ENCODE measurements at places on chromosomes 2 and 18.

DNA sequence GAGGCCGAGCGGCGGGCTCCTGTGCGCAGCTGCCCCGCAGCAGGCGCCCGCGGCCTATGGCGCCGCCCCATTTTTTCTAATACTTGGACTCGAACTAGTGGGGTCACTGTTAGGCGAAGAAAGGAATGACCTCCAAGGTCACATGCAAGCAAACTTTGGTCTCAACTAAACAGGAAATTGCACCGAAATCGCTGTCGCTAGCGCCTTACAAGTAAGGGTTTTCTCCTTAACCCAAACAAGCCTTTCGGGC lies 339 bp downstream of the ACAA2 start:
- H3K27me3 ChIP-seq: no peaks in the 10 kb centered on the region
- peak overlapping the region; percentile 75 for H3K27ac ChIP-seq
- H3K4me1 ChIP-seq: 0 out of 2 replicates have a peak, but pooled peaks cover 3% of the 10 kb centered on the region
- no peak for DNase-seq
- peaks cover 34% of the 10 kb centered on the region for H3K36me3 ChIP-seq
- H3K4me3 ChIP-seq: peak overlapping the region; percentile 92

GRCh38 chr18:34624551-34624950 lies 85.5 kb upstream of the DTNA start:
- H3K4me1 ChIP-seq: no peaks in the 10 kb centered on the region
- H3K36me3 ChIP-seq: peaks cover 5% of the 10 kb centered on the region
- no peak overlapping the region for H3K27ac ChIP-seq
- no peaks in the 10 kb centered on the region for H3K27me3 ChIP-seq

GRCh38 chr2:96959406-96960110 lies 26.8 kb downstream of the FAM178B start:
- no peaks in the 10 kb centered on the region for H3K4me1 ChIP-seq
- no peak for DNase-seq
- no peak overlapping the region for H3K4me3 ChIP-seq

DNA sequence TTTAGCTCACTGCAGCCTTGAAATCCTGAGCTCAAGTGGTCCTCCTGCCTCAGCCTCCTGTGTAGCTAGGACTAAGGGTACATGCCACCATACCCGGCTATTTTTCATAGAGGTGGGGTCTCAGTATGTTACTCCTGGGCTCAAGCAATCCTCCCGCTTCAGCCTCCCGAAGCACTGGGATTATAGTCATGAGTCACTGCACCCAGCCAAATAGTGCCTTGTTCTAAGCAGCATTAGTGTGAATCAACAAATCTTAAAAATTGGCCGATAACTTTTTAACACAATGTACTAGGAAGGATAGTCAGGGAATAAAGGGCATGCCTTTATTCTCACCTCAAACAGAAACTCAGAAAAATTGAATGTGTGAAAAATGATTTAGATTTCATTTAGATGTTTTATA lies 51.6 kb downstream of the XRCC5 start:
- no peaks in the 10 kb centered on the region for H3K4me1 ChIP-seq
- peaks cover 95% of the 10 kb centered on the region for H3K36me3 ChIP-seq
- H3K27ac ChIP-seq: no peak overlapping the region

GRCh38 chr2:172997031-172997430 lies 78.6 kb upstream of the MAP3K20 start:
- no peaks in the 10 kb centered on the region for H3K36me3 ChIP-seq
- no peak for DNase-seq
- H3K27me3 ChIP-seq: no peaks in the 10 kb centered on the region
- no peak overlapping the region for H3K4me3 ChIP-seq
- H3K4me1 ChIP-seq: no peaks in the 10 kb centered on the region

DNA sequence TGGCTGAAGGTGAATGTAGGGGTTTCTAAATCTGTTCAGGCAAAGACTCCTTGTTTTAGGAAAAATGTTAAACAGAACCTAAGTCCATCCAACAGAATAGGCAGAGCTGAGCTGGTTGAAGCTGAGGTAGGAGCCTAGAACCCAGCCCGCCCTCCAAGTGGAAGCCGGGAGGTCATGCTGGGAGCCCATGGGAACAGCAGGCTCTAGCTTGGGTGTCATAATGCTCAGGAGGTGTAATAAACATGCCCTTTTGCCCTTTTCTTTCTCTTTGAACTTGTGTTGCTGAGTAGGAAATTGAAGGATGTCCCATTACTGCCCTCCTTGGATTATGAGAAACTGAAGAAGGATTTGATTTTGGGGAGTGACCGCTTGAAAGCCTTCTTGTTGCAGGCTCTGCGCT lies 60.3 kb downstream of the ARMC9 start:
- H3K4me3 ChIP-seq: no peak overlapping the region
- no peak for DNase-seq
- no peaks in the 10 kb centered on the region for H3K27me3 ChIP-seq
- peaks cover 4% of the 10 kb centered on the region for H3K36me3 ChIP-seq

GRCh38 chr18:6561016-6561415 lies 146.3 kb upstream of the L3MBTL4 start:
- H3K4me1 ChIP-seq: peaks cover 12% of the 10 kb centered on the region
- no peaks in the 10 kb centered on the region for H3K27me3 ChIP-seq
- no peak for DNase-seq
- no peak overlapping the region for H3K4me3 ChIP-seq

DNA sequence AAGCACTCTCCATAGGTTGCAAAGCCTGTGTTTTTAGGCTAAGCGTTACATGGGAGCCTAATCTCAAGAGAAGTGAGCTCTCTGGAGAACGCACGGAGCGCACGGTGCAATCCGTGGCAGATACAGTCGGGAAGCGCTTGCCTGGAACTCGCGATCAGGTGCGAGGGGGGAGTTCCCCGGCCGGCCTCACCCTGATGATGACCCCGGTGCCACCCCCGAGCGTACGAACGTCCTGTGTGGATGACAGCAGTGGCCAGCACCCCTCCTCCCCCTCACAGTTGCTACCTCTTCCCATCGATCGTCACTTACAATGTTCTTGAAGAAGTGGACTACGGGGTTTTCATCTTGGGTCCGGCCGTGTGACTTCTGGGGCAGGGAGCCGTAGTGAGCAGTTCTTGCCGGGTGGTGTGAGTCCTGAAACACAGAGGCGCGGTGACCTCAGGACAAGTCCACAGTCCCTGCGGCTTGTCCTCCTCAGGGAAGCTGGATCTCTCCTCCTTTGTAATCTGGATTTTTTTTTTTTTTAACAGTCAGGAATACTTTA lies 142.9 kb downstream of the MBP start:
- no peak overlapping the region for H3K4me3 ChIP-seq
- no peaks in the 10 kb centered on the region for H3K27me3 ChIP-seq
- no peaks in the 10 kb centered on the region for H3K4me1 ChIP-seq
- no peak overlapping the region for H3K27ac ChIP-seq

GRCh38 chr2:127415593-127416505 lies 2.4 kb upstream of the PROC start:
- DNase-seq: peak; percentile 94
- no peaks in the 10 kb centered on the region for H3K4me1 ChIP-seq
- H3K4me3 ChIP-seq: peak overlapping the region; percentile 68

- H3K27me3 ChIP-seq: no peaks in the 10 kb centered on the region
- no peaks in the 10 kb centered on the region for H3K36me3 ChIP-seq
- no peak overlapping the region for H3K4me3 ChIP-seq
- H3K4me1 ChIP-seq: peaks cover 4% of the 10 kb centered on the region
- no peak for DNase-seq
These were observed 129.3 kb downstream of the EXOC6B start for GRCh38 chr2:72696559-72696958.

- DNase-seq: no peak
- no peak overlapping the region for H3K27ac ChIP-seq
- peaks cover 2% of the 10 kb centered on the region for H3K4me1 ChIP-seq
These were observed 109.7 kb downstream of the ERBB4 start for GRCh38 chr2:212428681-212429478.

DNA sequence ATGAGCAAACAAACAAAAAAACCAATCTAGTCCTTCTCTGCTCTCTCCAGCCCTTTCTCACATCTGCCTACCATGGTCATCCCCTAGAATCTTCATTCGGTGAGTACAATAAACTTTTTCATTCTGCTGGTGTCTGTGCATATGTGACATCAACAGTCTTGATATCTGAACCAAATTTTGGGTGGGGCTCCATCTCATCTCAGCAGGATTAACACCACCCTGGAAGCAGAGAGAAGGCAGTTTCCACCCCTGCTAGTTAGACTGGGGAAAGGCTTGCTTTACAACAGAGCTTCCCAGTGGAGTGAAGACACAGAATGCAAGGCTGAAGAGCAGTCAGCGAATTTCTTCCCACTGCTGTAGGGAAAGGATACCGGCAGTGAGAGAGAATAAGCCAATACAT lies 116.9 kb downstream of the TMEM131 start:
- no peak for DNase-seq
- no peaks in the 10 kb centered on the region for H3K27me3 ChIP-seq
- no peak overlapping the region for H3K4me3 ChIP-seq
- no peak overlapping the region for H3K27ac ChIP-seq
- peaks cover 16% of the 10 kb centered on the region for H3K36me3 ChIP-seq
